ENCODE measurements at places on chromosomes 16 and 17.

GRCh38 chr17:77827039-77827438, 131.5 kb upstream of the TNRC6C start:
- no peak for DNase-seq

GRCh38 chr17:67520252-67520906, 143.3 kb downstream of the PITPNC1 start:
- DNase-seq: no peak

DNA sequence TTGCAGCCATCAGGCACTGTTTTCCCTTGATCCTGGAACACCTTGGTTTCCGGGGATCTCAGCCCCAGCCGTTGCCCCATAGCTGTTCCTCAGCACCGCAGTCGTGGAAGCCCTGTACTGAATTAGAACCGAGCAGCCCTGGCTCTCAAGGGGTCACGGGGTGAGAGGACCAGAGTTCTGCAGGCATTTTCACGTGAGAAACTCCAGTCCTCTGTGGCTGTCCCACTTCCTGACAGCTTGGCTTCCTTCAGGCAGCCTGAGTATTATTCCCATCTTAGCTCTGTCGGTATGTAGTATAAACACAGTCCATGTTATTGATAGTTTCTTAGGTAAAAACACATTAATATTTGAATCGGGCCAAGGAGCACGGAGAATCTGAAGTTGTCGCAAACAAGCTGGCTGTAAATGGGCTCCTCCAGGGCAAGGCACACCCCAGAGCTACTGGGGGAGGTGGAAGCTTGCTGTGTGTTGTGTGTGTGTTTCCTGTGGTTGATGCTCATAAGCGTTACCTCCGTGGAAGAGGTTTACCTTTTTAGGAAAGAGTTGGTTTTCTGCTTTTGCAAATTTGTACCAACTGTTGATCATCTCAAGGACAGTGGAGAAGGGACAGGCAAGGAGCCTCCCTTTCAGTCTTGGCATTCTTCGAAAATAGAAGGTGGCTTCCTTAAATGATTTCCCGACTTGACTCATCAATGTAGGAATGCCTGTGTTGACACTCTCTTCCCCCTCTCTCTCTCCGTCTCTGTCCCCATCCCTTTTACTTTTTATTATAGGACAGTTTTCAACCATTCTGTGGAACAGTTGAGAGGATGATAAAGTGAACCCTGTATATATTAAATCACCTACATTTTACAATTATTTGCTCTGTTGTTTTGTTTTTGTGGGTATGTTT, 208.9 kb upstream of the CHMP6 start:
- no peak for DNase-seq

DNA sequence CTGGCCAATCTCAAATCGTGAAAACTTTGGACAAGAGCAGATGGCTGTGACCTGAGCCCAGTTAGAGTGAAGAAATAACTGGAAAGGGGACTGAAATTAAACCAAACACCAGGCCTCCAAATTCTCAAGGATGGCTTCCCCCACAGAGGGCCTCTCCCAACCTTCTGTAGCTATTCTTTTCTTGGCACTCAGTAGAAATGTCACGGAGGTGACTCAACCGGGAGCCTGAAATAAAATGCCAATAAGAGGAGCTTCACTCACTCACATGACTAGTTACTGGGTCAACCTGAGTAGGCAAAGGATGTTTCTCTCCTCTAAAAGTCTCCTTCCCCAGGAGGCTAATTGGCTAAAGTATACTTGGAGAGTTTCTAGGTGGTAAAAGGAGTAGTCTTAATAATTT, 230.7 kb downstream of the MAF start:
- DNase-seq: no peak

DNA sequence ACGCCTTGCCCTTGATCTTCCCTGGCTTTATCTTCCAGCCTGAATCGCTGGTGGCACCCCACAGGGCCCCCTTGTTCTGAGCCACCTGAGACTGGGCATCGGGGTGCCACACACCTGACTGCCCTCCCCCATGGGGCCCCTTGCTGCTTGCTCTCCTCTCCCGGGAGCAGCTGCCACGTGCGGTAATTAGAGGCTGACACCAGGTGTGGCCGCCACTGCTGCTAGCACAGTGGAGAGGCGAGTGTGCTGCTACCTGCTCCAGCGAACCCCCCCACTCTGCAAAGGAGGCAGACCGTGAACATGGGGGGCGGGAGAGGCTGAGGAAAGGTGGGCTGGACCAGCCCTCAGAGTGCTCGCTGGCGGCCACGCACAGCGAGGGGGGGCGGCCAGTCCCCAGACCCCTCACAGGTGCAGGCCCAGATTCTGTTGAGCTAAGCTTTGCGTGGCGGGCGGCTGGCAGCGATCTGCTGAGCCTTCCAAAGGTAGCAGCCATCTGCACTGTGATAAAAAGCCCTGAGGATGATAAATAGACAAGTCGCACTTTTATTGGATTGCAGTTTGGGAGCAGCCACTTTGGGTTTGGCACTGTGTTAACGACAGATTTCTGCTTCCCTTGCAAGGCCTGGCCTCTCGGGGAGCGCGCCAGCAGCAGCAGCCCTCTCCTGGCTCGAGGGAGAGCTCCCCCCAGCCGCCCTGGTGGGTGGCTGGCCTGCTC, 167.9 kb upstream of the GSE1 start:
- DNase-seq: no peak

- no peak for DNase-seq
These were observed 9.8 kb downstream of the RNF166 start for GRCh38 chr16:88696441-88696840.

- no peak for DNase-seq
These were observed 469.6 kb downstream of the SOX9 start for GRCh38 chr17:72590382-72590781.

DNA sequence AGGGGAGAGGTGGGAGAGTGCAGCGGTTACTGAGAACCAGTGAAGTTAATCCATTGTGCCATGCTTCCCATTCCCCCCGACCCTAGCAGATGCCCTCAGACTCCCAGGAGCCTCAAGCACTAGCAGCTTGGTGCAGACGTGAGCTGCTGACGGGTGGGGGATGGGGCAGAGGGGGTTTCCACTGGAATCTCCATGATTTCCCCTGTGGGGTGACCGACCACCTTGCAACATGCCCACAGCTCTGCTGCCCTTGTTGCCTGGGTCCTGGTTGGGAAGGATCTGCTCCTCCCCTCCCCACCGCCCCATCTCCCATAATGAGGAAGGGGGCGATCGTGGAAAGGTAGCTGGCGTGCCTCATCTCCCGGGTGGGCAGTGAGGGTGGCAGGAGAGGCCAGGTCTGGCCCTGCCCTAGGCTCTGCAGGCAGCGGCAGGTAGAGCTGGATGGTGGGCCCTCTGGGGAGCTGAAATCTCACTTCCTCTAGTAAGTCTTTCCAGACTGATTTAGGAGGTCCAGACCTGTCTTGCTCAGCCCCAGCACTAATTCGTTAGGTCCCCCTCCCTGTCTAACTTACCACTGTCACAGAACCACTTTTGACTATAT, 9.6 kb downstream of the FLOT2 start:
- no peak for DNase-seq

DNA sequence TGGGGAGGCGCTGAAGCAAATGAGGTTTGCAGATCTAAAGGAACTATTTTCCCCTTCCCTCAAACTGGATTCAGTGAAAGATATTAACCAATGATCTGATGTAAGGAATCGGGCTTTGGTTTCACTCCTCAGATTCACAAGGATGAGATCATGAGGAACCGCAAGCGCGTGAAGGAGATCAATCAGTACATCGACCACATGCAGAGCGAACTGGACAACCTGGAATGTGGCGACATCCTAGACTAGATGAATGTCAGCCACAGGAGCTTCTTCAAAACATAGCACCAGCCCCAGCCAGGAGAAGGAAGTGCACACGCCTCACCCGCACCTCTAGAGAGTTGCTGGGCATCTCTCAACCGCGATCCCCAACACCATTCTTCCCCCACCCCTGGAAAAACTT, 22.5 kb downstream of the ATPAF2 start:
- no peak for DNase-seq

GRCh38 chr17:4331614-4332013, 34.9 kb downstream of the UBE2G1 start:
- no peak for DNase-seq

- DNase-seq: no peak
These were observed 30.3 kb downstream of the RCVRN start for GRCh38 chr17:9874722-9875121.

DNA sequence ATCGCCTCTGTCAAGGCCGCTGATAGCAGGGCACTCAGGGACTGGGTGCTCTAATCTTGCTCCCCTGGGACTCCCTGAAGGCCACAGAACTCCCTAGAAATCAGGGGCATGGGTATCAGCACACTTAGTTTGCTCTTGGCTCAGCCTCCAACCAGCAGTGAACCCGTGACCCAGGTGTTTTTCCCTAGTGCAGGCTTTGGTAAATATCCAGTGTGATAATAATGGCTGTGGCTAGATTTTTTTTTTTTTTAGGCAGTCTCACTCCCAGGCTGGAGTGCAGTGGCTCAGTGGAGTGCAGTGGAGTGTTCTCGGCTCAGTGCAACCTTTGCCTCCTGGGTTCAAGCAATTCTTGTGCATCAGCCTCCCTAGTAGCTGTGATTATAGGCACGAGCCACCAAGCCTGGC, 10.3 kb downstream of the NUPR1 start:
- no peak for DNase-seq

- no peak for DNase-seq
These were observed 10.9 kb downstream of the CETP start for GRCh38 chr16:56972403-56973293.
